Peyer's patch (tissue), 4 donors: ENCODE measurements at places on chromosomes 11 and 22.

DNA sequence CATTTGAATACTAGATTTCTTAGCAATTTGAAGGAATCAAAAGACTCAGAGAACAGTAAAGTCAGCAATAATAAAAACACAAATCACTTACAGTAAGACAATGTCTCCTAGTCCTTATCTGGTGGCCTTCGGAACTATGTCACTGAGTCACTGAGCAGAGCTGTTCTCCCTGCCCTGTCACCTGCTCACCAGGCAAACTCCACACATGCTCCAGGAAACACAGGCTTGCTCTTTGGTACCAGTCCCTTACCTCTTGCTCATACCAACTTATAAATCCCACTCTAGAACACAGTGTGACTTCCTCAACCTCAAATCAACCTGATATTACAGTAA, 81.1 kb upstream of the CHRM4 start:
- H3K27ac ChIP-seq, result peak overlapping the region; percentile 81
- H3K4me1 ChIP-seq, result no peaks in the 10 kb centered on the region
- DNase-seq, result peak; percentile 82
- no peaks in the 10 kb centered on the region for H3K36me3 ChIP-seq
- no peaks in the 10 kb centered on the region for H3K27me3 ChIP-seq

GRCh38 chr11:134638796-134639430, 226.9 kb upstream of the B3GAT1 start:
- DNase-seq, result no peak
- H3K4me1 ChIP-seq, result no peaks in the 10 kb centered on the region
- H3K27ac ChIP-seq, result no peak overlapping the region
- H3K36me3 ChIP-seq, result no peaks in the 10 kb centered on the region
- H3K27me3 ChIP-seq, result no peaks in the 10 kb centered on the region
- no peak overlapping the region for H3K4me3 ChIP-seq

- no peaks in the 10 kb centered on the region for H3K4me1 ChIP-seq
- no peaks in the 10 kb centered on the region for H3K27me3 ChIP-seq
Measured at GRCh38 chr11:106950067-106950491, 68.2 kb downstream of the GUCY1A2 start.

- H3K4me1 ChIP-seq, result no peaks in the 10 kb centered on the region
- no peaks in the 10 kb centered on the region for H3K27me3 ChIP-seq
- H3K4me3 ChIP-seq, result no peak overlapping the region
- no peak overlapping the region for H3K27ac ChIP-seq
- DNase-seq, result no peak
Measured at GRCh38 chr11:78694152-78694551, 119.5 kb upstream of the NARS2 start.
